ENCODE measurements at places on chromosomes 3 and 15.
A peak's percentile ranks its signal among the peaks of the same experiment; 100 is the strongest.

DNA sequence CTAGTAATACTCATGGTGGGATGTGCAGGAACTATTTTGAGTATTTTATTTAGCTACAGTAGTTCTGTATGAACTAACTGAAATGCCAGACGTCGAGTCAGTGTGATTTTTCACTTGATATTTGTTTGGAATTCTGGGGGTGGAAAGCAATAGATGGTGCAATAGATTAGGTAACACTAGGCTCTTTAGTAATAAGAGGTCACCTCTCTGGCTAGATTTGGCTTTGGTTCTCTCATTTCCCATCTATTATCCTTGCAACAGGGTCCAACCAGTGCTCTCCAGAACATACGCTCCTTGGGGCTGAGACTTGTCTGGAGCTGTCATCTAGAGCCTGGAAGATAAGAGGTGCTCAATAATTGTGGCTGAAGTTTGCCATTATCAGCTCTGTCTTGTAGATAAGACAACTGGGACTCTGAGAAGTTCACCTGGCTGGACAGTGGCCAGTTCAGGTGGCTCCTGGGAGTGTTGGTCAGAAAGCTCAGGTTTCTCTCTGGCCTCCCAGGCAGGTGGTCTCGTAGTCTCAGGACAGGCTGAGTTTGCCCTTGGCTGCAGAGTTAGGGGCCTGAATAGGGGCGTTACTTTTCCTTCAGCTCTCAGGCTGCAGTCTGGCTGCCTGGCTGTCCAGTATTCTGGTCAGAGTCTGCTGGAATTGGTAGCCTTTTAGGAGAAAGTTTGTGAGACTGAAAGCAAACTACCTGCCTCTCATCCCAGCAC is 277.5 kb upstream of the RGMA start:
- DNase-seq: no peak

DNA sequence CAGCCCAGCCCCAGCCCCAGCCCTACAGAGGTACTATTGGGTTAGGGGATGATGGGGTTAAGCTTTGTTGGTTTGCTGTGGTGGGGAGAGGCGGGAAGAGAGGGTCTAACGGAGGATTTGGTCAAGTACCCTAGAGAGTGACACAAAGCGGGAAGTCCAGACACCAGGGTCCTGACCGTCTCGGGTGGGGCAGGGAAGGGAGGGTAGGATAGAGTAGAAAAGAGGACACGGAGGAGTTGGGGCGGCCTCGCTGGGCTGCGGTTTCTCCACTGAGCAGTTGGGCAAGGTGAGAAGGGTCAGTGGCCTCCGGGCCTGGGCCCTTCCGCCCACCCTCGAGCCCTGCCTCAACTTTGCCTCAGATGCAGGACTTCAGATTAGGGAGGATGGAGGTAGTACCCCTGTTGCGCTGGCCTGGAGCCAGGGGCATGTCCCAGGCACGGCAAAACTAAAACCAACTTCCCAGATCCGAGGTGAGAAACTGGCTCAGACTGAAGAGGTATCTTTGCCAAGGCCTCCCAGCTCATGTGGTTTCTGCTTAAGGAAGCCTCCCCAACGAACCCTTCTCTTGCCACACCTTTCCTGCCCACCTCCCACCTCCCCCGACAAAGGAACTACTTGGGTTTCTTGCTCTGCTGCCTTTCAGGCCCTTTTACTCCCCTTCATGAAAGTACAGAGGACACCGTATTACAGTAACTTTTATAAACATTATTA is 551 bp downstream of the PML start:
- no peak for DNase-seq

GRCh38 chr3:180871901-180872300 is 40.6 kb upstream of the FXR1 start:
- DNase-seq: no peak

DNA sequence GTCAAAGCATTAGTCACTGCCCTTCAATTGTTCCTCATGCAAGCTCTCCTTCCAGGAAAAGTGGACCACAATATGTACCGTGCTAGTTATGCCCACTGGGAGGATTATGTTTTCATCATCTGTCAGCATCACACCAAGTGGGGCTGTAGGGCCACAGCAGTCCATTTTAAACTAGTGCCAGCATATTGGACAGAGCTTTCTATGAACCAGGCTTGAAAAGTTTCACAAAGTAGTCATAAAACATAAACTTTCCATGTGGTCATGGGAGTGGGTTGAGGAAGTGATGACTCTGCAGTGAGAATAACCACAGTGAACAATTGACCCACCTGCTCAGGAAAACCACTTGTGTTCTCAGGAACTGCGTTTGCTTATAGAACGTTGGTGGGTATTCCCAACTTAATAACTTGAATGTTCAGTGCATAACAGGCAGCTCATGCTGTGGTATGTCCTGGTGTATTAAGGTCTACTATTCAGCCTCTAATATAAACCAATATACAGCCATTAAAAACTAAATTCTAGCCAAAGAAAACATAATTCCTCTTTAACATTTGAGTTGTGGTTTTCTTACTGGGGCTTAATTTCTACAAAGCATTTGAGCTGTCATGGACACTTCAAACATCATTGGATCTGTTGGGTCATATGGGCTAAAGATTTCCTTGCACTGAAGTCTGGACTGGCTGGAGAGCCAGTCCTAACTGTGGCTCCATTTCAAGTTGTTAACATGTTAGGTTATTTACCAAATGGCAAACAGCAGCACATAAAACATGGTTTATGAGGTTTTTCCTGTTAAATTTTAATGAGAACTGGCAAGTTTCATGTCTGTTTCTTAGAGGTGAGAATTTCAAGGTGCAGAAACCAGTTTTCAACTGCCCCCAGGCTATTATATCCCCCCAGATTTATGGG is 274.1 kb downstream of the OTOL1 start:
- peak; percentile 10 for DNase-seq

DNA sequence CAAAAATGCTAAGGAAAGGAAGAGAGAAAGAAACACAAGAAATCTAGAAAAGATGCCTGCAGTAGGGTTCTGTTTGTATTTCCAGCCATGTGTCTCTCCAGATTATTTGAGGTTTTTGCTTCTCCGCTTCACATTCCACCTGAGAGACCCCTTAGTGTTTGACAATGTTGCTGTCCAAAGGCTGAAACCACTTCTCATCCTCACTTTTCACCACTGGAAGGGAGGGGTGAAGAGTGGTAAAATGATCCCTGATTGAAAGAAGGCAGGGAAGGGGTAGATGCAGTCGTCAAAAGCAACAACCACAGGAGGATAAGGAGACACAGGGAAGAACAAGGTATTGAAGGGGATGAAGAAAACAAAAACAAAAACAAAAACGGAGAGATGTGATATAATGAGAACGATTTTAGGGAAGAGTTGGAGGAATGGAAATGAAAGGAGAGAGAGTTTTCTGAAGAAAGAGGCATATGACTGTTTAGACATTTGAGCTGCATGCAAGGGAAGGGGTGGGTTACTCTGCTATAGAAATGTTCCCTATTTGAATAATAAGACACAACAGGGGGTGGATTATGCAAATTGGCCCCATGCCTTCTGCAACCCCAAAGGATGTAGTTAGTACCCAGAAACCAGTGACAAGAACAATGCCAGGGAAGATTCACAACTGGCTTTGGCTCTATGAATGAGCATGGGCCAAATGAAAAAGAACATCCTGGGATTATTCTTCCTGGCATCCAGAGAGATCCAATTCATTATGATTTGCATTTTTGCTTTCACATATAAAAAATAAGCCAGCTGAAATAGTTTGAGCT is 235.9 kb downstream of the GAP43 start:
- DNase-seq: no peak

GRCh38 chr3:145326666-145327065 is 834.3 kb downstream of the PLOD2 start:
- DNase-seq: no peak

- no peak for DNase-seq
These were observed 475.4 kb downstream of the OCA2 start for GRCh38 chr15:27623560-27624305.

GRCh38 chr3:56788521-56788920 is 13.2 kb downstream of the ARHGEF3 start:
- no peak for DNase-seq

- no peak for DNase-seq
These were observed 224.9 kb upstream of the COL8A1 start for GRCh38 chr3:99413504-99413903.

DNA sequence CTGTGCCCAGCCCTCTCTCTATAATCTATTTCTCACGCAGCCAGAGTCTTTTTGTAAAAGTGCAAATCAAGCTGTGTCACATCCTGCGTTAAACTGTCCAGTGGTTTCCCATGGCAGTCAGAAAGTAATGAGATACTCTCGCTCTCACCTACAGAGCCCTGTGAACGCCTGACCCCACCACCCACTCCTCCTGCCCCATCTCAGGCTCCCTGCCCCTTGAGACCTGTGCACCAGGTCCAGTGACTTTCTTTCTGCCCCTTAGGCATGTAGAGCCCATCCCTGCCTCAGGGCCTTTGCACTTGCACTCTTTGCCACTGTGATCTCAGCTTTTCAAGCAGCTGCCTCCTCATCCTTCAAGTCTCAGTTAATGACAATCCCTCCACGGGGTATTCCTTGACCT is 58.3 kb upstream of the RASGRP1 start:
- DNase-seq: no peak

DNA sequence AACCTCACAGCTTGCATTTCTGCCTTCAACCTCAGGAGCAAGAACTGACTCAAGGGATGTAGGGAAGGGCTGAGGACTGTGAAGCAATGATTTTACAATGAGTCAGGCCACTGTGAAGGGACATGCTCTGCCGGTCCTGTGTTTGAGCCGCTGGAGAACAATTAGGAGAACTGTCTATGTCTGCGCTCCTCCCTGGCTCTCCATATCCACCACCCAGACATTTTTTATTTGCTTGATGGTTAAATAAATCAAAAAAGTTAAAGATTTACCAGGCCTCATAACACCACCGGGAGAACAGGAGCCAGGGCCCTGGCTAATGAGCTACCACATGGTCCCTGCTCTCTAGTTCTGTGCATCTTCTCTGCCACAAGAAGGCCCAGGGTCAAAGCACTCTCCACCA is 29.6 kb downstream of the SEC61A1 start:
- DNase-seq: no peak

DNA sequence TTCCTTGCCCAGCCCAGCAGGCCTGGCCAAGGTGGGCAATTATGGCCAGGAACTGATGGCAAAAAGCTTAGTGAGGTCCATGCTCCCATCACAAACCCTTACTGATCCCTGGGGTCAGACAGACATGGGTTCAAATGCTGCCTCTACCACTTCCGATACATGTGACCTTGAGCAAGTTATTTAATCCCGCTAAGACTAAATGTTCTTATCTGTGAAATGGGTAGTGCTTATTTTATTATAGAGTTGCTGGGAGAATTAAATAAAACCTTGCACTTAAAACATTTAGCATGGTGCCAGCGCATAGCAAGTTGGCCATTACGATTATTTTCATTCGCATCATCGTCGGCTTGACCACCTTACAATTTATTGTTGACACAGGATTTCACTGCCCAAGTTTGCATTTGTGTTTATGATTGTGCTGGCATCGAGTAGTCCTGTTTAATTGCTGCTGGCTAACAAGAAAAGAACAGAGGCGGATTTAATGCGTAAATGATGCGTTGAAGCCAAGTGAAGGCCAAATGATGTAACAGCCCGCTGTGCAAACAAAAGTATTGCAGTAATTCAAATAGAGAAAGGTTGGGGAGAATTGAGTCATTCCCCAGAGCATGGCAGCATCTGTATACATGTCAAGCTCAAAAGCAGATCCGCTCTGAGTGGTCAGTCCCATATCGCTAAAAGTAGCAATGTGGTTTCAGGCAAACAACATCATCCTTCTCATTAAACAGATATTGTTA is 7.3 kb upstream of the FURIN start:
- DNase-seq: no peak

DNA sequence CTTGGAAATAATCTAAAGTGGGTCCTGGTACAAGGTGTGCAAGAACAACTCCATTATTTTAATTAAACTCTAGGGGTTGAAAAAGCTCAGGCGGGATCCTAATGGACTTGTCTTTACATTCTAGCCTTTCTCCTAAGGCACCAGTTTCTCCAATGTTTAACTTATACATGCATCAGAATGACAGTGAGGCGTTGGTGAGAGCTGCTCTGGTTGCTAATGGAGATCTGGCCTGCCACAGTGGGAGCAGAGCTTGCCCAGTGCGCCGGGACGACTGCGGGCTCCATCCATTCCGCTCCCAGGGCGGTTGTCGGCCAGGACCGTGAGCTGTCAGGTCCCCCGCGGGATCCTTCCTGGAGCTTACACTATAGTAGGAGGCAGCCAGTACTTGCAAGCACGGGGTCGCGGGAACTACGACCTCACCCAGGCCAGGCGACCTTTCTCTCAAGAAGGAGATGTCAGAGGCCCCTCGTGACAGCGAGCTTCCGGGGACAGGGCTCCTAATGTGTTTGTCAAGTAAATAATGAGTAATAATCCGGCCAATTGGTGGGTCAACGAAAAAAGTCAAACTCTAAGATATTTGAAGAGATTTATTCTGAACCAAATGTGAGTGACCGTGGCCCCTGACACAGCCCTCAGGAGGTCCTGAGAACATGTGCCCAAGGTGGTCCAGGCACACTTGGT is 991 bp upstream of the HIGD1A start:
- no peak for DNase-seq

DNA sequence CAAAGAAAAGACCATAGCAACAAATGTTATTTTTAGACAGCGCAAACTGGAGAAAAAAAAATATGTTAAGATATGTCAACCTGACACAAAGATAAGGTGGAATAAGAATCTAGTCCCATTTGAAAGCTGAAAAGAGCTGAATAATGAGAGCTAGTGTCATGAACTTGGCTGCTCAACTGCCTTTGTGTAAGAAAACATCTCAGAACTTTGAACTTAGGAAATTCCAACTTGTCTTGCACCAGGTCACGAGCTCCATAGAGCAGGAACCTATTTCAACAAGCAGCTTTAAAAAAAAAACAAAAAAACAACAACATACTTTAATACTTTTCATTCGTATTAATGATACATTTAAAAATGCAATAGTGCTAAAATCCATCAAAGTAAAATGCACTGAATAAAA is 79.5 kb downstream of the ZNF280D start:
- no peak for DNase-seq

GRCh38 chr3:70742081-70742480 is 429.6 kb upstream of the MDFIC2 start:
- DNase-seq: no peak

GRCh38 chr3:196740481-196741248 is 1.0 kb downstream of the PAK2 start:
- no peak for DNase-seq

- no peak for DNase-seq
These were observed at the start of gene SLCO3A1 for GRCh38 chr15:91853511-91853947. Gene SLCO3A1, plus strand, starts transcription at chr15:91853708.

- no peak for DNase-seq
These were observed 217.0 kb downstream of the PLOD2 start for GRCh38 chr3:145943952-145944351.

GRCh38 chr3:18301781-18302180 is 123.4 kb downstream of the SATB1 start:
- no peak for DNase-seq
